Activated CD4-positive, alpha-beta T cell treated with anti-CD3 and anti-CD28 coated beads, Interleukin-2, amount 10 ng/mL, durations not matched to agents 7 days and 5 days (primary cell): ENCODE measurements at places on chromosomes 6 and 20. TPM values are rescaled to one million over a fixed set of nuclear protein-coding genes. Genes with fewer than 3 reads are reported as not detected.

- H3K4me3 ChIP-seq, result no peak overlapping the region
- no peak overlapping the region for H3K27ac ChIP-seq
- H3K36me3 ChIP-seq, result no peaks in the 10 kb centered on the region
- no peaks in the 10 kb centered on the region for H3K4me1 ChIP-seq
- no peak for DNase-seq
- H3K27me3 ChIP-seq, result no peaks in the 10 kb centered on the region
Measured at GRCh38 chr6:145491126-145491525, 244.2 kb downstream of the EPM2A start.

DNA sequence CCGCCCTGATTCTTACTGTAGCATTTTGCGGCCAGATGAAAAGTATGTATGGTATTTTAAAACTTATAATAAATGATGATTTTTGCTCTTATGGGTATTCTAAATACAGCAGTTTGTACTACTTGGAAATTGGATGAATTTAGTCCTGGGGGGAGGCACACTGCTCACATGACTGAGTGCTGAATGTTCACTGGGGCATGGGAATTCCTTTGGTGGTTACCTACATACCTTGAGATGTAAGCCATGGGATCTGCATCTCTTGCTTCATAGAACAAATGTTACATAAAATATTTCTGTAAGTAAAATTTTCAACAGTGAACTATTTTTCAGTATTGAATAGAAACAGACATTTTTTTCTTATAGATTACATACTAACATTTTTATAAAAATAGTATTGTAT lies 71.1 kb downstream of the FIG4 start:
- H3K36me3 ChIP-seq, result peaks cover 13% of the 10 kb centered on the region
- H3K4me3 ChIP-seq, result no peak overlapping the region
- H3K27me3 ChIP-seq, result no peaks in the 10 kb centered on the region
- H3K4me1 ChIP-seq, result peaks cover 14% of the 10 kb centered on the region

GRCh38 chr6:155187106-155187505 lies 76.7 kb upstream of the CLDN20 start:
- H3K4me3 ChIP-seq, result no peak overlapping the region
- H3K36me3 ChIP-seq, result no peaks in the 10 kb centered on the region
- DNase-seq, result no peak
- no peaks in the 10 kb centered on the region for H3K27me3 ChIP-seq

GRCh38 chr20:1895674-1896483 lies 672 bp downstream of the SIRPA start:
- no peak for DNase-seq
- no peak overlapping the region for H3K27ac ChIP-seq
- no peaks in the 10 kb centered on the region for H3K36me3 ChIP-seq
- H3K4me1 ChIP-seq, result peaks cover 2% of the 10 kb centered on the region

GRCh38 chr20:48638546-48638945 lies 189.3 kb downstream of the PREX1 start:
- H3K36me3 ChIP-seq, result peaks cover 41% of the 10 kb centered on the region
- no peak for DNase-seq
- H3K4me3 ChIP-seq, result no peak overlapping the region
- no peaks in the 10 kb centered on the region for H3K27me3 ChIP-seq

- no peak overlapping the region for H3K27ac ChIP-seq
- peaks cover 19% of the 10 kb centered on the region for H3K27me3 ChIP-seq
- peak overlapping the region; percentile 62 for H3K4me3 ChIP-seq
- H3K4me1 ChIP-seq, result peaks cover 16% of the 10 kb centered on the region
- DNase-seq, result no peak
Measured at GRCh38 chr6:7261852-7262461, 51.0 kb downstream of the SSR1 start.

DNA sequence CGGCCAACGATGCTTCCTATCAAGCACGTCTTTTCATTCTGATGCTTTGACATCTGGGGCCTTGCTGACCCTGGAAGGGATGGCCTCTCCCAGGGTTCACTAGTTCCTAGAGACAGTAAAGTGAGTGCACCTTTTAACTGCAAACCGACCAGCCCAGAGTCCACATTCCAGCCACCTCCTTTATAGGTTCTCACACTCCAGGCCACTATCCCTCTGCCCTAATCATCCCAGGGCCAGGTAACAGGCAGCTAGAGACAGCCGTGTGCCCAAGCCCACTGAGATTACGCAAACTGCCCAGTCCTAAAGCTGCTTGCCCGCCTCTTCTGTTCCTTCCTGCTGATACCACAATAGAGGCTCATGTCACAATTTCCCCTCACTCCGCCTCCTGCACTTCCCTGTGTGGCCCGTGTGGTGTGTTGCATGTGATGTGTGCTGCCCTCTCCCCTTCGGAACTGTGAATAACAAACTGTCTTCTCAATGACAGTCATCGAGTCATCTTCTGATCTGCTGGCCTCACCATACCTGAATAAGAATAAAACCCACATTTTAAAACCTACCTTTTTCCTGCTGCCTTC lies 123.7 kb upstream of the EXOC2 start:
- no peaks in the 10 kb centered on the region for H3K36me3 ChIP-seq
- H3K4me1 ChIP-seq, result peaks cover 10% of the 10 kb centered on the region
- H3K27me3 ChIP-seq, result peaks cover 7% of the 10 kb centered on the region
- no peak overlapping the region for H3K4me3 ChIP-seq
- peak; percentile 22 for DNase-seq

DNA sequence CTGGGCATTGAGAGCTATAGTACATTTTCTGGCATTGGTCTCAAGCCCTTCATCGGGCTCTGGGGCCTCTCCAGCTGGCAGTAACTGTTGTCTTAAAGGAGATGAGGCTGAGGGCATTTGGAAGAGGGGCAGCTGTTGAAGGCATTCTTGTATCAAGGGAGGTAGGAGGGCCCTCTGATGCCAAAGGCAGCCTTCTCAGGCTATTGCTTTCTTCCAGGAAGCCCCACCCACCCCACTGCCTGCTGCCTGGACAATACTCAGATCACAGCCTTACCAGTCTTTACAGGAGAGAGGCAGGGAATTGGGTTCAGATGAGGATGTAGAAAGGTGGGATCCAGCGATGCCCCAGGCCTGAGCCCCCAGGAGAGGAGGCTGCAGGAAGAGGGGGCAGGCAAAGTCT lies 46.0 kb downstream of the CPXM1 start:
- H3K4me3 ChIP-seq, result no peak overlapping the region
- peaks cover 55% of the 10 kb centered on the region for H3K27me3 ChIP-seq
- H3K4me1 ChIP-seq, result peaks cover 19% of the 10 kb centered on the region

GRCh38 chr6:6886171-6886885 lies 221.4 kb upstream of the RREB1 start:
- H3K27me3 ChIP-seq, result no peaks in the 10 kb centered on the region
- no peak overlapping the region for H3K27ac ChIP-seq
- peaks cover 2% of the 10 kb centered on the region for H3K4me1 ChIP-seq
- no peaks in the 10 kb centered on the region for H3K36me3 ChIP-seq
- no peak for DNase-seq
- H3K4me3 ChIP-seq, result no peak overlapping the region

DNA sequence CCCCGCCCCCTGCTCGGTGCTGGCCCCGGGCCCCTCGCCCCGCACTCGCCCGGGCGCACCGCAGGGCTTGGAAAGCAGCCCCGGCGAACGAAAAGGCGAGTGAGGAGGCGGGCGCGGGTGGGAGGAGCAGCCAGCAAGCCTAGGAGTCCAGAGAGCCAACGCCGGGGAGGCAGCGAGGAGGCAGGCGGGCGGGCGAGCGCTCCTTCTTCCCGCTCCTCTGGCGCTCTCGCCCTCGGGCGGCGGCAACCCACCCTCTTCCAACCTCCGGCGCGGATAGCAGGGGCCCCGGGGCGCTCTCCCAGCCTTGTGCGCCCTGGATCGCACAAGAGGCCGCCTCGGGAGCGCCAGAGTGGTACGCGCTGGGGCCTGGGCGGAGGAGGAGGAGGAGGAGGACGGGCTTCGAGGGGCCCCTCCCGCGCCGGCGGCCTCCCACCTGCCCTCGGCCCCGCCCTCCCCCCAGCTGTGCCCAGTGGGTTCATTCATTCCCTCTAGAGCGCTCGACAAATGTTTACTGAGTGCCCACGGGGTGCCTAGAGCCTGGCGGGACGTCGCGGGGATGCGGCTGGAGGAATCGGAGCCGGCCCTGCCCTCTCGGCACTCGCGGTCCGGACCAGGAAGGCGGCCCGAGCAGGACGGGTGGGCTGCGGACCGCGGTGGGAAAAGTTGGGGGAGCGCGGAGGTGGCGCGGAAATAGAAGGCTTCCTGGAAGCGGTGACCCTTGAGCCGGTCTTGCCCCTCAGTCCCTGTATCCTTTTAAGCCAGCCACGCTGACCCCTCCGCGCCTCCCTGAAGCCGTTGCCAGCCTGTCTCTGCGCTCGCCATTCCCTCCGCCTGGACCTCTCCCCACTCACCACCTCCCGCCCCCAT lies at the start of gene BMP7:
BMP7 (minus strand) TSS at position 351 of the 867 bp plus-strand sequence. CDS start 519 bp downstream, outside the sequence.
- H3K27me3 ChIP-seq, result peaks cover 86% of the 10 kb centered on the region
- peaks cover 3% of the 10 kb centered on the region for H3K4me1 ChIP-seq
- no peak for DNase-seq
- H3K4me3 ChIP-seq, result no peak within 1 kb of the TSS

DNA sequence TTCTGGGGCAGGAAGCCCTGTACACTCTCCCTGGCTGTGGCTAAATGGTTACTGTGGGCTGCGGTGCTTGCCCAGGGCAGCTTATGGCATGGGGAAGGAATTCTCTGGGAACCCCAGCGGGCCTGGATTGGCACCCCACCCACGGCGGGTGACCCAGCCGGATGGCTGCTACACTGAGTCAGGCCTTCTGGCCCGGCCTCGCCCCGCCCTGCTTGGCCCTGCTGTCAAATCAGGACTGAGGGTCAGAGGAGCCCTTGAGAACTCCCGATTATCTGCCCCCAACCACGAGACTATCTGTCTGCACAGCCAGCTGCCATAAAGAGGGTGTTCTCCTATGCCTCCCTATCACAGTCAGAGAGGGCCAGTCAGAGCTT lies 7.3 kb upstream of the ITPR3 start:
- H3K27ac ChIP-seq, result no peak overlapping the region
- DNase-seq, result no peak
- H3K4me1 ChIP-seq, result peaks cover 9% of the 10 kb centered on the region
- no peaks in the 10 kb centered on the region for H3K36me3 ChIP-seq
- no peaks in the 10 kb centered on the region for H3K27me3 ChIP-seq
- H3K4me3 ChIP-seq, result no peak overlapping the region

- no peak overlapping the region for H3K27ac ChIP-seq
- H3K27me3 ChIP-seq, result no peaks in the 10 kb centered on the region
- DNase-seq, result no peak
- H3K4me3 ChIP-seq, result no peak overlapping the region
- no peaks in the 10 kb centered on the region for H3K4me1 ChIP-seq
Measured at GRCh38 chr6:82493467-82493866, 129.8 kb downstream of the TPBG start.

GRCh38 chr6:27241443-27241842 lies 6.1 kb upstream of the PRSS16 start:
- no peak overlapping the region for H3K27ac ChIP-seq
- peaks cover 5% of the 10 kb centered on the region for H3K36me3 ChIP-seq
- H3K27me3 ChIP-seq, result peaks cover 51% of the 10 kb centered on the region
- no peak for DNase-seq

DNA sequence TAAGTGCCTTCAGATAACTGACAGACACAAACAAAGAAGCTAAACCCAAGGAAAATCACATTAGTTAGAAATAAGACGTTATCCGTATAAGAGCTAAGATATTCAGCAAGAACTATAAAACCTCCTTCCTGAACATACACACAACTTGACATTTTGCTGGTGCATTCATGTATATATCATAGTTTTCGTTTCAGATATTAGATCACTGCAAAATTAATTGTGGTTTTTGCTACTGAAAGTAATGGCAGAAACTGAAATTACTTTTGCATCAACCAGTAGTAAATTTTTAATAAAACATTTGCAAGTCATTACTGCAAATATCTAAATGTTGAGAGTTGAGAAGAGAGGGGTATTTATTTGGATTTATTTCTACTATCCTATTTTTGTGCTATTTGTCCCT lies 26.1 kb upstream of the KCNQ5 start:
- no peak for DNase-seq
- no peak overlapping the region for H3K4me3 ChIP-seq
- H3K27me3 ChIP-seq, result peaks cover 6% of the 10 kb centered on the region
- no peak overlapping the region for H3K27ac ChIP-seq

DNA sequence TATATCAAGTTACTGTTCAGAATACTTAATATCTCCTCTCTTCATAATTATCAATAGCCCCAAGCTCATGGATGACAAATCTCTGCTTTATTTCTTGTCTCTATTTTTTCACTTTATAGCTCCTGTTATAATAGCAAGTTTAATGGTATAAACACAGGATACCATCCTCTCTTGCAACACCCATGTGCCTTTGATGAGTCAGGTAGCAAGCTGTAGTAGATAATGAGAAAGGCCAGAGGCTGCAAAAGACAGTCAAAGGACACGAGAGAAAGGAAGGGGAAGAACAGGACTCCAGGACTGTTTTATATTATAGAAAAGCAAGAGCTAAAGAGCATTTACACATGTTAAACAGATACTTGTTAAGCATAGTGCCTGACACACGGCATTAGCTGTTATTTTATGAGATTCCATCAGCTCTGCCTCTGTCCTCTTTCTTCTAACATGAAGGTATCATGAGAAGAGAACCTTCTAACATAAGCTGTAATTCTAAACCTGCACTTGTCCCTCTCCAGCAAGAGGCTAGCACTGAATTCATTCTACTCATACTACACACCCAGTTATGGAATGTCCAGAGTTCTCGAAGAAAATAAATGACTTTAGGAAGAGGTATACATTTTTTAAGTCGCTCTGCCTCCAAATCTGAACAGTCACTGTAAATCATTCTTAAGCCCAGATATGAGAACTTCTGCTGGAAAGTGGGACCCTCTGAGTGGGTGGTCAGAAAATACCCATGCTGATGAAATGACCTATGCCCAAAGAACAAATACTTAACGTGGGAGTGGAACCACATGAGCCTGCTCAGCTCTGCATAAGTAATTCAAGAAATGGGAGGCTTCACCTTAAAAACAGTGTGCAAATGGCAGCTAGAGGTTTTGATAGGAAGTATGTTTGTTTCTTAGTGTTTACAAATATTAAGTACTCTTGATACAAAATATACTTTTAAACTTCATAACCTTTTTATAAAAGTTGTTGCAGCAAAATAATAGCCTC lies 45.0 kb downstream of the NT5E start:
- H3K4me3 ChIP-seq, result no peak overlapping the region
- no peak for DNase-seq
- H3K4me1 ChIP-seq, result peaks cover 5% of the 10 kb centered on the region
- no peaks in the 10 kb centered on the region for H3K27me3 ChIP-seq
- H3K27ac ChIP-seq, result no peak overlapping the region

DNA sequence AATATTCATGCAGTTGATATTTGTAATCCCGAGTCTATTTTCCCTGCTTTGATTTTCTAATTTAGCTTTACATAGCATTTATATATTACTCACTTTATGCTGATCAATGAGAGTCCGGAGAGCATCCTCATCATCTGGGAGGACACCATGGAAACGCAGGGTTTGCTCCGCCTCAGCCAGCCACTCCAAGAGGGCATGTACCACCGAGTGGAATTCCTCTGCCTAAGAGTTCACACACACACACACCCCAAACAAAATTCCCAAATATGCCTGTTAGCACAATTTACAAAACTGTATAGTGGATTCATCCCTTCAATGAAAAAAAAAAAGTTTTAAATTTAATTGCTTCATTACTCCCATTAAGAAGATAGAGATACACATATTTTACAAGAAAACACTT lies 160.7 kb downstream of the DST start:
- H3K4me3 ChIP-seq, result no peak overlapping the region
- H3K4me1 ChIP-seq, result no peaks in the 10 kb centered on the region
- no peak for DNase-seq
- no peaks in the 10 kb centered on the region for H3K27me3 ChIP-seq

- H3K4me1 ChIP-seq, result no peaks in the 10 kb centered on the region
- no peaks in the 10 kb centered on the region for H3K36me3 ChIP-seq
- H3K27me3 ChIP-seq, result peaks cover 18% of the 10 kb centered on the region
- DNase-seq, result no peak
Measured at GRCh38 chr20:43771503-43772190, 44.8 kb upstream of the GTSF1L start.

Gene IL22RA2
- not detected for total RNA-seq

Gene KIF3B
- 16.9 TPM for total RNA-seq

Gene LCA5
- 0.05 TPM for total RNA-seq

Gene PLTP
- 0.81 TPM for total RNA-seq
